ENCODE measurements at places on chromosomes 2 and 18.
A peak's percentile ranks its signal among the peaks of the same experiment; 100 is the strongest.

DNA sequence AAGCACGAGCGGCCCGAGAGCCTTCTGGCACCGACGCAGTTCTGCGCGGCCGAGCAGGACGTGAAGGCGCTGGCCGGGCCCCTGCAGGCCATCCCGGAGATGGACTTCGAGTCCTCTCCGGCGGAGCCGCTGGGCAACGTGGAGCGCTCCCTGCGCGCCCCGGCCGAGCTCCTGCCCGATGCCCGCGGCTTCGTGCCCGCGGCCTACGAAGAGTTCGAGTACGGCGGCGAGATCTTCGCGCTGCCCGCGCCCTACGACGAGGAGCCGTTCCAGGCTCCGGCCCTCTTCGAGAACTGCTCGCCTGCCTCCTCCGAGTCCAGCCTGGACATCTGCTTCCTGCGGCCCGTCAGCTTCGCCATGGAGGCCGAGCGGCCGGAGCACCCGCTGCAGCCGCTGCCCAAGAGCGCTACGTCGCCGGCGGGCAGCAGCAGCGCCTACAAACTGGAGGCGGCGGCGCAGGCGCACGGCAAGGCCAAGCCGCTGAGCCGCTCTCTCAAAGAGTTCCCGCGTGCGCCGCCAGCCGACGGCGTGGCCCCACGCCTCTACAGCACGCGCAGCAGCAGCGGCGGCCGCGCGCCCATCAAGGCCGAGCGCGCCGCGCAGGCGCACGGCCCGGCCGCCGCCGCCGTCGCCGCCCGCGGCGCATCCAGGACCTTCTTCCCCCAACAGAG lies 70.4 kb downstream of the ARHGEF33 start:
- no peak for DNase-seq

DNA sequence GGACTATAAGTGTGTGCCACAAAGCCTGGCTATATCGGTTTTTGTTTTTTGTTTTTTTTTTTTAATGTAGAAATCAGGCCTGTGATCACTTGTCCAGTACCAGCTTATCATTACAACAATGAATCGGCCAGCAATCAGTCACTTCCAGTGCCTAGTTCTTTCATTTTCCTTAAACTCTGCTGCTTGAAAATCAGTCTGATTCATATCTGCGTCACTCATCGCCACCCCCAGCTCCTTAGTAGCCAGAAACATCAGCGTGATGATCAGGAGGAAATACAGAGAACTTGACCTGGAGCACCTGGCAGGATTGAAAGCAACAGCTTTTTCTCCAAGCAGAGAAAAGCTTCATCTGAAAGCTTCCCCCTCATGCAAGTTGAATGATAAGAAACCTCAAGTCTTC lies 75.4 kb downstream of the SPTBN1 start:
- no peak for DNase-seq

DNA sequence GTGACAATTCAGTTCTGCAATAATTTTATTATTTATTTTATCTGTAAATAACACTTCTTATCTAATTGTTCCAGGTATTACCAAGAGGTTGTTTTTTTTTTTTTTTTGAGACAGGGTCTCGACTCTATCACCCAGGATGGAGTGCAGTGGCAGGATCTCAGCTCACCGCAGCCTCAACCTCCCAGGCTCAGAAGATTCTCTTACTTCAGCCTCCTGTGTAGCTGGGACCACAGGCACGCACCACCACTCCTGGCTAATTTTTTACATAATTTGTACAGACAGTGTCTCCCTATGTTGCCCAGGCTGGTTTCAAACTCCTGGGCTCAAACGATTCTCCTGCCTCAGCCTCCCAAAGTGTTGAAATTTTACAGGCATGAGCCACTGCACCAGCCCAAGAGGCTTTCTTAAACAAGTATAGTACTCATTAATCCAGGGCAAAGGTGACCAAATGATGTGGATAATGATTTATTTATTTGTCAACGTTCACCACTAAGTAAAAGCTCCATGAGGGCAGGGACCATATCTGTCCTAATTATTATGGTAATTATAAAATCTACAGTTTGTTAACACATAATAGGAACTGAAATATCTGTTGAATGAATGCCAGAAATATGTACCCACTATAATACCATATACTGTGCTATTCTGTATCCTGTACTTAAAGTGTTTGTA lies 12.0 kb downstream of the STK17B start:
- DNase-seq: peak; percentile 17

DNA sequence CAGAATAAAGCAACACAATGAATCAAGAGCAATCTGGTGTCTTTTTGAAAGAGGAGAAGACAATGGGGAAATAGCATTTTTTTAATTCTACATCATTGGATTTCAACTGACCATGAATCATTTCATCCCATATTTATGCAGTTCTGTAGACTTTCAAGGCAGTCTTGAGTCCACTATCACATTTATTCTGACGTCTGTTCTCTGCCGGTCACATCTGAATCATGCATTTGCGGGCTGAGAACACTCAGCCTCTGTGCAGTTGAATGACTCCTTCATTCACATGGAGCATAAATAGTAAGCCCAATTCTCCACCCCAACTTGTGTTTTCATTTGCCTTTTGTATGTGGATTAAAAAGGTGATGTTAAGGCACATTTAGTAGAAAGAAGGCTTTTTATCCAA lies 128.2 kb downstream of the AKAIN1 start:
- DNase-seq: no peak

- DNase-seq: no peak
Measured at GRCh38 chr2:234324116-234324515, 172.8 kb downstream of the ARL4C start.

GRCh38 chr2:150462770-150463169 lies 24.7 kb downstream of the RND3 start:
- no peak for DNase-seq

DNA sequence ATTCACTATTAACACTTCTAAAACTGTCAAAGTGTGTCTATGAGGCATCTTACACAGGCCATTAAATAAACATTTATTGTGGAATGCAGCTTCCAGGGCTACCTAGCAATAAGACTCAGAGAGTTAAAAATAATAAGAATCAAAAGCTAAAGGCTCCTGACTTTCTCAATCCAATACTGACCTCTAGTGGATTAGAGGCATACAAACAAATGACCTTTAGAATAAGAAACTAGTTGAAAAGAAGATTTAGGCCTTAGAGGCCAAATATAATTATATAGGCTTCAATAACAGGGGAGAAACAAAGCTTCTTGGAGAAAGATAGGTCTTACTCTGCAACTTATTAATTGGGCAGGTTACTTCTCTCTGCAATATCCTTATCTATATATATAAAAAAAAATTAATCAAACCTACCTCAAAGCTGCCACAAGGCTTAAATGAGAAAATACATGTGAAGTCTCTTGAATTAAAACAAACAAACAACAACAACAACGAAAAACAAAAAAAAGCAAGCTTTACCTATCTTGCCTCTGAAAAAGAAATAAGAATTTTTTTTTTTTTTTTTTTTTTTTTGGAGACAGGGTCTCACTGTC lies 246.1 kb downstream of the EXOC6B start:
- peak; percentile 53 for DNase-seq

DNA sequence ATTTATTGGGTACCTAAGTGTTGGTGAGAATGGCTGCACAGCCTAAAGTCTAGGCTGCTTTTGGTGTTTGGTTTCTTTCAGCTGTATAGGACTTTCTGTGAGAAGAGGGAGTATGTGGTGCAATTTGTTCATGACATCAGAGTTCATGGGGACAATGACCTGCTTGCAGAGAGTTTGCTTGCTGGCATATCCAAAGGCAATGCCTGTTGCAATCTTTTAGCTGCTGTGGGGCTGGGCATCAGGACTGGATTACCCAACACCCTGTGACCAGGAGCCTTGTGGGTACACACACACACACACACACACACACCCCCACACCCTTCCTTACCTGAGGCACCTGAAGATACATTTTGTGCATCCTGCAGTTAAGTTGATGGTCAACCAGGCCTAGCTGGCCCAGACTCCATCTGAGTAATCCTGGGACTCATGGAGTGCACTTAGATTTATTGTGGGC lies 68.4 kb downstream of the LIPG start:
- no peak for DNase-seq

- no peak for DNase-seq
Measured at GRCh38 chr2:196427986-196428634, 211.4 kb upstream of the CCDC150 start.

DNA sequence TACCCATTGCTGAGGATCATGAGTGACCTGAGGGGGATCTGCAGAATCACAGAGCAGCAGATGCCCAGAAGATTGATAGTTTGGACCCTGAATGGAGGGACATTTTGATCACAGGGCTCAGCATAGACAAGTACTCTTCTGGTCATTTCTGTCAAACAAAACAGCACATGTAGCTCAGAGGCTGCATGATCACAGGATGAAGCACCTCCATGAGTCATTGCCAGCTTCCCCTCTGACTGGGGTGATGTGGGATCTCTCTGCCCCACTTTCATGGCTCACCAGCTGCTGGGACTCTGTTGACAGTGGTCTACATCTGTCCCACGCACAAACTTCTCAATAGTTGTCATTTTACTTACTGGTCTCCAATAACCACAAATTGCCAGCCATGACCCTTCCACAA lies 264.1 kb downstream of the RPIA start:
- no peak for DNase-seq
